Amygdala (tissue), 56 donors: ENCODE measurements at places on chromosomes 1 and 21.

- no peak for DNase-seq
These were observed 667.1 kb downstream of the LTN1 start for GRCh38 chr21:28325618-28326017.

DNA sequence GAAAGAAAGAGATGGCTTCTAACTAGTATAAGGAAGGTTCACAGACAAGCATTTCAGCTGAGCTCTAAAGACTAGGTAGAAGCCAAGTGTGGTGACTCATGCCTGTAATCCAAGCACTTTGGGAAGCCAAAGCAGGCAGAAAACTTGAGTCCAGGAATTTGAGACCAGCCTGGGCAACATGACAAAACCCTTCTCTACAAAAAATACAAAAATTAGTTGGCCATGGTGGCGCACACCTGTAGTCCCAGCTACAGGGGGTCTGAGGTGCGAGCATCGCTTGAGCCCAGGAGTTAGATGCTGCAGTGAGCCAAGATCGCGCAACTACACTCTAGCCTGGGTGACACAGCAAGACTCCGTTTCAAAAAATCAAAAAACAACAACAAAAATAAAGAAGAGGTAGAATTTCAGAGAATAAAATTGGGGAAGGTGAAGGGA lies 27.8 kb downstream of the FBXO42 start:
- DNase-seq, result no peak

DNA sequence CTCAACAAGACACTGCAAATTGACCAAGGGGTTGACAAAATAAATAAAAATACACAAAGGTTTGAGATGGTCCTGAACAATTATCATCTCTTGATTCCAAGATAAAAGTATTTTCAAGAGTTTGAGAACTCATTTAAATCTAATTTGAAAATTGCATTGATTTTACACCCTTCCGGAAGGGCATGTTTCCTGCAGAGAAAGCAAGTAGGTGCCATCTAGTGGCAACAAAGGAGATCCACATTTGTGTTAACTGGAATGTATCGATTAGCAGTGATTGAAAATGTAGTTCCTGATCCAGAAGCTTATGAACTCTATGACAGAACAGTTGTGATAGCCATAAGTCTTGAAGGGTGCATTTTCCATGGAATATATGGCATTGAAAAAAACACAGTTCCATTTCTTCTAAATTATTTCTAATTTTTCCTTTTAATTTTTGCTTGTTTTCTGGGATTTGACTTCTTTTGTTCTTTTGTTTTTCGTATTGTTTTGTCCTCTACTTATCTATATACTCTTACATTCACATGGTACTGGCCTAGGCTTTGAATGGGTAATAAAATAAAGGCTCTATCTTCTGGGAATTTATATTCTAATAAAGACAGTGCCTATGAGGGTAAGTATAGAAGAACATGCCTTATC lies 143.7 kb downstream of the DNM3 start:
- DNase-seq, result no peak

DNA sequence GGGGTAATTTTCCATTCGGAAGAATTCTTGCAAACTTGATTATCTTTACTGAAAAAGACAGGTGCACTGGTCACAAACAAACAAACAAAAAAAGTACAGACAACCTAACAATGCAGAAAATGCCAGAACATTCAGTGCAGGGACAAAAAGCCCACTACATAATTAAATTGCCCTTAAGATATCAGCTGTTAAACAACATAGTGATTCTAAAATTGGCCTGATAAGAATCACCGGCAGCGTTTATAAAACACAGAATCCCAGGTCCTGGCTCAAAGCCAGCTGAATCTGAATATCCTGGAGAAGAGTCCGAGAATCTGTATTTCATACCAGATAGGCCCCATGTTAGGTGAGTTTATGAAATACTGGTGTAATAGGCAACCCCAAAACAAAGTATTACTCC lies 6.1 kb downstream of the PLPP3 start:
- DNase-seq, result no peak

- DNase-seq, result no peak
These were observed 157.1 kb downstream of the PTPRU start for GRCh38 chr1:29393451-29393826.

DNA sequence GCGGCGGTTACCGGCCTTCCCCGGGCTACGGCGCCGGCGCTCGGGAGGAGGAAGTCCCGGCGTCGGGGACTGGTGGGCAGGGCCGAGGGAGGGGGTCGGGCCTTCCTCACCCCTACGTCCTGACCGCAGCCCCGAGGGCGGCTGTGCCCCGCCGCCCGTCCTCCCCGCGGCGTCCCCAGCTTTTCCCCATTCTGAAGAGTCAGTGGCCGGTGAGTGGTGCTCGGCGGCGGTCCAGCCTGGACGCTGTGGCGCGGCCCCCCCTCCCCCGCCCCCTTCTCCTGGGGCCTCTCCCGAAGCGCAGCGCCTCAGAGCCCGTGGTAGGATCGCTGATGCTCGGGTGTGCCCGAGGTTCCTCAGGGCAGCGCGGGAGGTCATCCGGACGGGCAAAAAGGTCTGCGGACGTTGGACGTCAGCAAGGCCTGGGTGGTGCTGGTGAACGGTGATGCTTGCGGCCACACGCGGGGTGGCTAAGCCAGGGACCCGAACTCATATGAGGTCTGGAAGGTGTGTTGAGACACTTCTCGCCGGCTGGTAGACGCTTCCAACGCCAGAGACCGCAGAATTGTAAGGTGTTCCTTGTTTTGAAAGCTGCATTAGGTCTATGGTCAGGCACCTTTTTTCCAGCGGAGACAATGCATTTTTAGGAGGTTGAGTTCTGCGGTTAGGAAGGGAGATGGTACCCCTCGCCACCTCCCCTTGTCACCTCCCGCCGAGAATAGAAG lies 725 bp downstream of the SLC25A33 start:
- DNase-seq, result no peak

- DNase-seq, result no peak
These were observed 430 bp downstream of the RBM15 start for GRCh38 chr1:110339407-110340206.

GRCh38 chr1:156642265-156643048 lies 540 bp downstream of the BCAN start:
- DNase-seq, result no peak

DNA sequence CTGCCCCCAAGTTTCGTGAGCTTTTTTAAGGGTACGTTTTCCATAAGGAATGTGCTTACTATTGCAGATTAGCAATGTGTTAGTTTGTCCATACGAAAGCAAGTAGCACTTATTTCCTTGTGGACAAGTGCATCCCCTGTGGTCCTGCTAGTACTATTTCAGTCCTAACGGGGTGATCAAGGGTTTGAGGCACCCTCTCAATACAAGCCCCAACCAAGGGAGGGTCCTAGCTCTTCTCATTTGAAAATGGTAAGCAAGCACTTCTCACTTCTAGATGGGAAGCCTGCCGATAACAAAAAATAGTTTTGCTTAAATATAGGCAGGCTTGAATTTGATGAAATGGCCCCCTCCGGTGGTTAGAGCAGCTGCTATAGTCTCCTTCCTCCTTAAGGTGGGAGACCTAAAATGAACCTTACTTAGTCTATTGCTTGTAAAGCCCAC lies 64.0 kb upstream of the HMCN1 start:
- DNase-seq, result no peak
